Hippocampal formation (tissue), 2 donors: ENCODE measurements at places on chromosomes 2 and 18.

DNA sequence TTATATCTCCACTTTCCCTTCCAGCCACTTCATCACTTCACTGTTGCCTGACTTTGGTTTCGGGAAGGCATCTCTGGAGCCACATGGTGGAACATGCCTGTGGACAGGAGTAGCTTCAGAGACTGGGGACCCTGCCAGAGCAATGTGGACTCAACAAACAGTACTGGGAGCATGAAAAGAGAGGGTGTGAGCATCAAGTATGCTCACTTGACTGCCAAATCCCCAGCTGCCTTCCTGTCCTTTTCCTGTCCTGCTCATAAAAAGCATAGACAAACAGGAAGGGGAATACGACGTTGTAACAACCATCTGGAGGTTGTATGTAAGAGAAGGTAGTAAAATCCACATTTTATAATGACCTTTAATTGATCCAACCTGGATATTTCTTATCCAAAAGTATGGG, 61.3 kb upstream of the CSRNP3 start:
- DNase-seq: no peak

DNA sequence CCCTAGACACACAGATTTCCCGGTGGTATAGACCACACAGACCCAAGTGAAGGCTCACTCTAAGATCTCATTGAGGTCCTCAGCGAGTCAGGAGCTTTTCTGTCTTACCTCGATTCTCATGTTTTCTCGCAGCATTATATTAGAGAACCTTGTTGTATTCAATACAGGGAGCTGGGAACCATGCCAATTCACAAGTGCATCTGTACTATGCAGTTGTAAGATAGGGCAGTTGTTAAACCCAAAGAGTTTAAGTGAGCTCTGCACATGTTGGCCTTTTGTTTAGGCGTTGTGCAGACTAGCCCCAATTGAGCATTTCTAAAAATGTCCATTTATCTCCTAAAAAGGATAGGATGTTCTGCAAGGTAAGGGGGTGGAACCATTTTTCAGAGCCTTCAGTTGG, 59.6 kb downstream of the FEZ2 start:
- DNase-seq: no peak

GRCh38 chr2:167703441-167703840, 544.0 kb downstream of the STK39 start:
- DNase-seq: no peak

GRCh38 chr2:128589681-128590080, 271.0 kb upstream of the HS6ST1 start:
- DNase-seq: no peak

- no peak for DNase-seq
Measured at GRCh38 chr2:233234264-233234663, 17.2 kb upstream of the ATG16L1 start.

DNA sequence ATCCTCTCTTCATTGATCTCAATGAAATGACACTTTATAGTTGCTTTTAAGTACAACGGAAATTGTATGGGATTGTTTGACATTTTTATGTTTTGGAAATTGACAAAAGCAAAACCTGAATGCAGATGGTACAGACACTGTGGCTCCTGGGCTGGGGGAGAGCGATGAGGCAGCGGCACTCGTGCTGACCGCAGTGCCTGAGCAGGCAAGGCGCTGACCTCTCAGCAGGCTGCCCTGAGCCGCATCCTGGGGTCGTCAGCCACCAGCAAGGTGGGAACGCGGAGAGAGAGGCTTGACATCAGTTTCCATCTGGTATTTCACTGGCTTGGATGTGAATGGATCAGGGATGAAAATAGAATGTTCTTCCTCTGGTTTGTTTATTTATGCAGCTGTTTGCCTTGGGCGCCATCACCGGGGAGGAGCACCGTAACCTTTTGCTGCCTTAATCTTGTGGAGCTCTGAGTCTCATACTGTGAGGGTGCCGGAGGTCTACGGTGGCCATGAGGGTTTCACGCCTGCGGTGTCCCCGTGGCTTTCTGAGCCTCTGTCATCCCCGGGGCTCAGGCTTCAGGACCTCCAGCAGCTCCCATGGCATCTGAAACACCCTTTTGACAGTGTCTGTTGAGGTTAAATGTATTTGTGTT, 94.8 kb upstream of the TPO start:
- no peak for DNase-seq

- no peak for DNase-seq
Measured at GRCh38 chr2:1791685-1792435, 47.5 kb upstream of the PXDN start.

DNA sequence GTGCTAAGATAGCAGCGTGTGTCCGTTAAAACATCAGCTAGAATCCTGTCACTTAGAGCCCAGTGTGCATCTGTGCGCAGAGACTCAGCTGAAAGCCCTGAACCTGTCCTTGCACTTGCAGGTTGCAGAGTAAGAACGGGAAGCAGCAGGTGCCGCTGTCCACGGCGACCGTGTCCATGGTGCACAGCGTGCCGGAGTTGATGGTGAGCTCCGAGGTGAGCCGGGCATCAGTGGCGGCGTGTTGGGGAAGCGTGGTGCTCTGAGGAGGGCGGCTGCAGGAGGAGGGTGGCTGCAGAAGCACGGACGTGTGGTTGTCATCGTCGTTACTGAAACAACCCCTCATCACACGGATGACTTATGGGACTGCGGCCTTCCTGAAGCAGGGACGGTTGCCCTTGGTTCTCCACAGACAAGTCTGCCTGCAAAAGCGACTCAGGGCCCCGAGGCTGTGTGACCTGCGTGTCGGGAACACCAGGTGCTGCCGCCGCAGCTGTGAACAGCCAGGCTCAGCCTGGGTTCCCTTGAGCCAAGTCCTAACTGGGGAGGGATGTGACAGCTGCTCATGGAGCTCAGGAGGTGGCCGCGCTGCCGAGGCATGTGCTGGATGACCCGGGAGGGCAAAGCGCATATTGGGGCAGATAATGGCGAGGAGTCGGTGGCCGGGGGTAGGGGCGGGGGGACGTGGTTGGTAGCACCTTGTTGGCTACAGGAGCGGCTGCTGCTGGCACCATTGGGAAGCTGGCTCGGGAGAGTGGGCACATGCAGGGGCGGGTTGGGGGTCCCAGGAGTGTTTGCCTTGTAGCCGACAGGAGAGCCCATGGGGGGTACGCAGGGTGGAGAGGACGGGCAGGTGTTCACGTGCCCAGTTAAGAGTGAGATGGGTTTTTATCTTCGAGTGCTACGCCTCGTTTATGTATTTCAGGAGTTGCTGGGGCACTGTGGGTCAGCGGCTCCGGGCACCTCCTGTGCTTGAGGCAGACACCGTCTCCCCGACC, 16.6 kb downstream of the CTDP1 start:
- DNase-seq: no peak

DNA sequence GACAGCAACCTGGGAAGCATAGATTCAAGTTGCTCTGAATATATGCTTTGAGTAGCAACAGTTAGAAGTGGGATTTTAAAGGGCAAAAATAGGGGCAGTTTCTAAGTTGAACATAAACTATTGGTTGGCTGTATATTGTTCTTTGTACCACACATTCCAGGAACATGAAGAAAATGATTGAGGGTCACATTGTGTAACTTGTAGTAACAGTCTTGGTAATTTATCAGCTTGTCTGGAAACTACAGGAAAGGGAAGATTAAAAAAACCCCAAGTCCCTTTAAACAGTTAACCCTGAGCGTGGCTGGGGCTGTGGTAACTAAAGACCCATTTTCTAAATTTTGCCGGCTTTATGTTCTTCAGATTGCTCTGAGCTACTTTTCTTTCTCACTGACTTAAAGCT, 7.4 kb downstream of the PLEKHB2 start:
- DNase-seq: no peak

DNA sequence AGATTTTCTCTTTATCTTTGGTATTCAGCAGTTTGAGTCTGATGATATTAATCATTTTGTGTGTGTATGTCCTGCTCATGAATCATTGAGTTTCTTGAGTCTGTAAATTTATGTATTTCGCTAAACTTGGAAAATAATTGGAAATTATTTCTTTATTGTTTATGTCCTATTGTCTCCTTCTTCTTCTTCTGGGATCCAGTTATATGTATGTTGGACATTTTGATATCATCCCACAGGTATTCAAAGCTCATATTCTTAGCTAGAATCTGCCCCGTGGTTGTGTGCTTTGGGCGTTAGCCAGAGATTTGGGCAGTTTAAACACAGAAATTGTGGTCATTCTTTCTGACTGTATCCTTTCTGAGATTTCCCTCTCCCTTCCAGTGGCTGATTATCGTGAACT, 243.0 kb upstream of the SPRED2 start:
- DNase-seq: no peak

DNA sequence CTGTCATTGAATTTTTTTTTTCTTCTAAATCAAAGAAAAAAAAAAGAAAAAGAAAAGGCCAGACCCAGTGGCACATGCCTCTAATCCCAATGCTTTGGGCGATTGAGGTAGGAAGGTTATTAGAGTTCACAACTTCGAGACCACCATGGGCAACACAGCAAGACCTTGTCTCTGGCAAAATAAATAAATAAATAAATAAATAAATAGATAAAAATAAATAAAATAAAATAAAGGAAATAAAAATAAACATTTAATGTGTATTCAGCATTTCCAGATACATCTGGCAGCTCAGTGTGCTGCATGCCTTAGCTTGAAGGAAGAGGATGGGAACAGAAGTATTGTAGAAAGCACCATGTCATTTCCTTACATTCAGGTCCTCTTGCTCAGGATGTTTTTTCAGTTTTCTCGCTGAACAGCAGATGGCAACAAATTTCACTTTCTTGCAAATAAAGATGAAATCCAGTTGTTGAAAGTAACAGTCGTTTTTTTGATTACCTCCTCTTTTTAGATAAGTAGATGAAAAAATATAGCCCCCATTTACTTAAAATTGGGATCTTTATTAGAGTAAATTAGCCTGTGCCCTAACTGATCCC, 25.7 kb upstream of the FAM178B start:
- DNase-seq: peak; percentile 37

GRCh38 chr2:237977380-237977779, 10.6 kb downstream of the UBE2F start:
- DNase-seq: no peak

DNA sequence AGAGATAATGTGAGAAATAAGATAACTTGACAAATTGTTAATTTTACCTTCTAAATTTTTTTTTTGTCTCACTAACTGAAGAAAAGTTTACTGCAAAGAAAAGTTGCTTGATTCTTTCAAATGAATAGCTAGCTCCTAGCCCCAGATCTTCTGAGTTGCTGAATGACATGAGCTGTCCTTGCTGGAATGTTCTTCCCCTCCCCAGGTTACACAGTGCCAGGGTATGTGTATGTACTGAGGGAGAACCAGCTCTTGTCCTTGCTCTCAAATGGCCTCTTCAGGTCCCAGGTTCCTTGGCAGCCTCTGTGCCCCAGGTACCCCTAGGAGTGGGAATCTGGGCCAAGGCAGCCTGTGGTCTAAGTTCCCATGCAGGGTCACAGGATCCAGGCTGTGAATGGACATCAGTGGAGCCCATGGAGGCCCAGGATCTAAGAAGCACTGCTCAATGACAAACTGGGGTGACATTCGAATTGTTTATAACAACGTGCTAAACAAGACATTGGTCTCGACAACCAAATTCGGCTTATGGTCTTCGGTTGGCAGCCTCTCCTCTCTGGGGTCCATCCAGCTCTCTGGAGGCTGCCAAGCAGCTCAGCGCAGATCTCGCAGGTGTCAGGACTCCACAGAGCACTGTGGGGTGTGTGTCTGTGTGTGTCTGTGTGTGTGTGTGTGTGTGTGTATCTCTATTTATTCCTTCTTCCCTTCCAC, 17.1 kb upstream of the INO80C start:
- no peak for DNase-seq

DNA sequence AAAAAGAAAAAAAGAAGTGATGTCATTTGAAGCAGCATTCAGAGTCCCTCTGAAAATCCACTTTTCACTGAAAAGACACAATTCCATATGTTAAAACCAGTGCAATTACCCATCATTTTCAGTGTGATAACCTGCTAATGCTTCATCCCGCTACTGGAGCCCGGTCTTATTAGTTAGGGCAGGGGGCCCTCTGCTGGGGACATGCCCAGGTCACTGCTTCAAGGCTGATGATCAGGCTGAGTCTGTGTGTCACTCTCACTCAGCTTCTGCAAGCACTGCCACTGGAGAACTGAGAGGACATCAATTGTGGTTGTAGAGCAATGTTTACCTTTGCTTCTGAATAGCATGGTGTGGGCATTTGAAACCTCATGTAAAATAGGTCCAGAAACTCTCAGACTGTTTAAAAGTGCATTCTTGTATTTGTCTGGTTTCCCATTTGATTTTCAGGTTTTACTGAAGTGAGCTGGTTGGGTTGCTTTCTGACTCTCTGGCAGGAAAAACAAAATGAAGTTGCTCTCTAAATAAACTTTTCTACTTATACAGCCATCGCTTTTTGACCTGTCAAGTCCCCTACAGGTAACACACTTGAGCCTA, 49.2 kb upstream of the NXPH2 start:
- no peak for DNase-seq
